ENCODE measurements at places on chromosomes 2 and 18. TPM values are rescaled to one million over a fixed set of nuclear protein-coding genes. Genes with fewer than 3 reads are reported as not detected.

DNA sequence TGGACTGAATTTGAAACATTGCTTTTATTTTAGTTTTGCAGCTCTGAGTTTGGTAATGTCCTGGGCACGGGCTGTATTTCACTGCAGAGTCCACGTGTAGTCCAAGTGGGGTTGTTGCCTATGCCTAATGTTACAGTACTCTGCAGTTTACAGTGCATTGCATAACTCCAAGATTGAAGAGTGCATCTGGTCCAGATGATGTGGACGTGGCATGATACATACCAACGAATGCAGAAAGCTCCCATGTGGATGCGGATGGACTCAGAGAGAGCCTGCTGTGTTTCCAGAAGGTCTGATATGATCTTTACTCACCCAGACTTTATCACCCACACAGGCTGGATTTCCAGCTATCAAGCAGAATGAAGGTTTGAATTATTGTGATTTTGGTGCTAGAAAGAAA is 44.4 kb upstream of the CCDC68 start:
- DNase-seq: no peak

- DNase-seq: no peak
These were observed 732.7 kb upstream of the FANCL start for GRCh38 chr2:58973811-58974281.

DNA sequence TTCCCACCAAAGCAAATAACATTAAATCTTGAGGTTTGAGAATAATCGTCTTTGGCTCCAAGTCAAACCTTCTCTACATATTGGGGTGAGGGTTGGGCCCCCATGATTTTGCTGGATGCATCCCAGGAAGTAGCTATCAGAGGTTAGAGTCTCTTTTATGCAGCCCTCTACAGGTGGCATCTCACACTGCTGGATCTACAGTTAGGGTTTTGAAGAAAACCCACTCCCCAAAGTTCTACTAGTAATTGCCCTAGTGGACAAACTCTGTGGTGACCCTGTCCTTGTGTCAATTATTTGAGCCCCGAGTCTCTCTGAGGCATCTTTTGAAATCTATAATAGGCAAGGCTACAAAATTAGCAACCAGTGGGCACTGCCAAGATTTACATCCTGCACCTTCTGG is 15.0 kb upstream of the REG1A start:
- DNase-seq: no peak

DNA sequence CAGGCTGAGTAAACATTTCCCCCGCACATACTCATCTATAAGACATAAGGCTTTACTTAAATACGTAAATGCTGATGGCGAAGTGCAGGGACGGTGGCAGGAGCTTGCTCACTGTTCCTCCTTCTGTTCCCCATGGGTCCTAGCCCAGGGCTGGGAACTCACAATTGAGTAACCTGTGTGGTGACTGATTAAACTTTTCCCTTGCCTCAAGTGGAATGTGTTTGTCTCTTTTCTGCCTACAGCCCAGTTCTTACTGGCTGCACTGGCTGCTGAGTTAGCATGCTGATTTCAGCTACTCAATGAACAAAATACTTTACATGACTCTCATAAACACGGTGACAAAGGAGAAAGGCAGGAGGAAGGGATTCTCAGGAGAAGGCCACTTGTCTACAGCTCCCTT is 87.3 kb downstream of the MARCO start:
- no peak for DNase-seq

DNA sequence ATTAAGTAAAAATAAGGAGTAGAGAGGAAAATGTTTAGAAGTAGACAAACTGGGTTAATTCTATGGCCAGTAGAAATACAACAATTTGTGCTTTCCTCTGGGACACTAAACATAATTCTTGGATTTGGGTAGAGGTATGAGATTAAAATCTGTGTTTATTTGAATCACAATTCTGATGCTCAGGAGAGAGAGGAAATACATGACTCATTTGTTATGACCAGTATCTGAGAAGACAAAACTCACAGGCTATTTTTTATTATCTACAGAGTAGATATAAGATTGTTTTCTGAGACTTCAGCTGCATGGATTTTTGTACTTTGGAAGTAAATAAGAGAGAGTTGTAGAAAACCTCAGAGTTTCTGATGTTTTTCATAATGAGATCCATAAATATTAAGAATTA is 315.7 kb upstream of the CWC22 start:
- no peak for DNase-seq

DNA sequence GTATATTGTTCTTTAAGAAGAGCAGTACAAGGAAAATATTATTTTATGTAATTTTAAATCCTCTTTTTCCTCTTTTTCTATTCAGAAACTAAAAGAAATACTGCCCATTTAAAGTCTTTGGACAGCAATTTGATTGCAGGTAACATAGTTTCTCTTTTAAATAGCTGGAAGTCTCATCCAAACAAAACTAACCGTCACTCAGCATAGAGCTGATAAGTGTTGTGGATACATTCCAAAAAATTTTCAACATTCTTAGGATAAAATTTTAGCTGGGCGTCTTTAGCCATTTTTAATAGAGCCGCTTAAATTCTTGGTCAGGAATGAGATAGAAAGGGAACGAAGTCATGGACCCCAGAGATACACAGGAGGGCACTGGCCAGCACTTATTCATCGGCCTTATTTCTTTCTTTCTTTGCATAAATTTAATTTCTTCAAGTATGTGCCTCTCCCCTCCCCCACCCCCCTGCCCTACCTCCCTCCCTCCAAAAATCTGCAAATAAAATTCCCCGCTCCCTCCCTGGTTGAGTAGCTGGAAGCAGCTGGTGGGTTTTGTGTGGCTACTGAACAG is 81.7 kb downstream of the GBX2 start:
- no peak for DNase-seq

DNA sequence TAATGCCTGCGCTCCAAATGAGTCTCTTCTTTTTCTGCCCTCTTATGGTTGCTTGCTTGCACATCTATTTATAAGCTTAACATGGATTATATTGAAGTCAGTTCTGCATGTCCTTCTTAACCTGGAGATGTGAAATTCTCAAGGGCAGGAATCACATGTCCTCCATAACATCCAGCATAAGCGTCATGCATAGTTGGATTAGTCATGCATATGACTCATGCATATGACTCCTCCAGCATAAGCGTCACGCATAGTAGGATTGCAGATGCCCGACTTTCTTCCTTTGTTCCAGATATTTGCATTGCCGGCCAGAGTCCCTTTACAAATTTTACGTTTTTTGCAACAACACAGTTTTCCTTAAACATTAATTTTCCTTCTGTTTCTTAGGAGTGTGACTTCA is 308.6 kb downstream of the TGIF1 start:
- no peak for DNase-seq

DNA sequence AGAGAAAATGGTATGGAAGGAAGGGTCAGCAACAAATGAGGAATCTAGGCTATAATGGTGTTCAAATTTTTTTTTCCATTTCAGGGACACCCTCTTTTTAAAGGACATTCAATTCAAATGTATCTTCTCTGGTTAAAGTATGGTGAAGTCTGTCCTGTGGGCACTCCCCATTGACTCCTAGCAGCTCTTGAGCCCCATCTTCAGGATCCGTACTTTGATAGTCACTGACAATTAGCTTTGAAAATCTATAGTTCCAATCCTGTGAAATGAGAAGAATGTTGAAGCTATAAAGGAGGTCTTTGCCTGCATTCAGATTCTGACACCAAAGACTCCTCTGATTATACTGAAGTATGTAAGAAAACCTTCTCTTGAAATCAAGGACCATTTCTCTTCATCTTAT is 43.3 kb downstream of the KCNH7 start:
- no peak for DNase-seq

DNA sequence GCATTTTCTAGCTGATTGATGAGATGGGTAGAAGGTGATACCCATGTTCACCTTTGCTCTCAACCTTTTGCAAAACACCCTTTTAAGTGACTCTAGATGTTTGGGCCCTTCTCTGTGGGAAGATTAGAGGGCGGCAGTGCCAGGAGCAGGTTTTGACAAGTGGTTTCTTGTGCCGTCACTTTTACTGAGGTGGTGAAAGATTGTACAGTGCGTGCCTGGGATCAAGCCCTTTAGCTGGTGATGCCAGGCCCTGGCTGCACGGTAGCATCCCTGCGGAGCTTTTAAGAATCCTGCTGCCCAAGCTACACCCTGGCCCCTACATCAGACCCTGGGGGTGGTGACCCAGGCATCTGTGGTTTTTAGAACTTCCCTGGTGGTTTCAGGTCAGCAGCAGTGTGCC is 29.1 kb downstream of the MTCL1 start:
- DNase-seq: no peak

GRCh38 chr18:53490019-53490418 is 734.5 kb downstream of the MBD2 start:
- DNase-seq: no peak

DNA sequence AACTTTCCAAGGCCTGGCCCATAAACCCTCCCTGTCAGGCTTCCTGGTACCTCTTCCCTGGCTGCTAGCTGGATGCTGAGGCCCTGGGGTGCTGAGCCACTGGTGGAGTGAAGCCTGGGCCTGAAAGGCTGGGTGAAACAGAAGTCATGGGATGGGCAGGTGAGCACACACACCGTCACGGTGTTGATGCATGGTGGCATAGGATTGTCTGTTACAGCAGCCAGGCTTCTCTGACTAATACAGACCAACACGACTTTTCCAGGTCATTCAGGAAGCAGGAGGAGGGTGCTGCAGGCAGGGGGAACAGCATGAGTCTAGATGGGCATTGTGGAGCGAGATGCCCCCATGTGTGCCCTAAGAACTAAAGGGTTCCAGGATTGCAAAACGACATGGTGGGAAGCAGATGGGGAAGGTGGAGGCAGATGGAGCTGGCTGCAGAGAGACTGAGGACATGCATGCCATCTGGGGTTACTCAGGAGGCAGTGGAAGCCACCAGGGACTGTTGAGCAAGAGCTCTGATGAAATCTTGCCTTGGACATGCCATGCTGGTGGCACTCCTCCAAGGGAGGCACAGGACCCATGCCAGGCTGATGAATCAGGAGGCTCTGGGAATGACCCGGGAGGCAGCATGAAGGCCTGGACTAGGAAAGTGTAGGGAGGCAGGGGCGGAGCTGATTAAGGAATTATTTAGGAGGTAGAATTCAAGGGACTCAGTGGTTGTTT is 480.9 kb downstream of the TSN start:
- no peak for DNase-seq

DNA sequence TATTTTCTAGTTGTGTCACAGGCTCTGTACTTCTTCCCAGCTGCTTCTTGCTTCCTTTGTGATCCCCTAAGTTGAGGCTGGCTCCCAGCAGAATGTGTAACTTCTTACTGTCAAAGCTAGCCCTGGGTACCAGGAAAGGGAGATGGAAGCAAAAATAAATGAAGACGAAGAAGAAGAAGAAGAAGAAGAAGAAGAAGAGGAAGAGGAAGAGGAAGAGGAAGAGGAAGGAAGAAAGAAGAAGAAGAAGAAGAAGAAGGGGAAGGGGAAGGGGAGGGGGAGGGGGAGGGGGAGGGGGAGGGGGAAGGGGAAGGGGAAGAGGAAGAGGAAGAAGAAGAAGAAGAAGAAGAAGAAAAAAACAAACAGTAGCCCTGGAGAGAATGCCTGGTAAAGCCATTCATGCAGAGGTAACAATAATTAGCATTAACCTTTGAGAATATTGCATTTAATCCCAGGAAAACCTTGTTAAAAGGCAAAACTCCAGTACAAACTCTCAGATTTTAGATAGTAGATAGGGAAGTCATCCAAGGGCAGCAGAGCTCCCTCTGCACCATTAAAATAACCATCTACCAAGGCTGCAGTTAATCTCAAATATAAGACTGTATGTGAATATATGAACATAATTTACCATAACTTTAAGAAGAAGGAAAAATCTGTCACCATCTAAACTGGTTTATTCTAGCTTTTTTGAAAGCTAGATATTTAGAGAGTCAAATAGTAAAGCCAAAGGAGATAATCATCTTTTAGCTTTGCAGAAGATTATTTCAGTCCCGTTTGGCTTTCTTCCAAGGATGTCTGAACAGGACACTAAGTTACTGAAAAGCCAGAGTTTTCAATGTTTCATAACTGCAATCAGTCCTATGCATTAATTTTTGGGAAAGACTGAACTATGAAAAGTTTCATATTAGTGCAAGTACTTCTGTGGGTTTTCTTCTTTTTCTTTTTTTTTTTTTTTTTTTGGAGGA is 44.3 kb upstream of the FBXO11 start:
- no peak for DNase-seq

GRCh38 chr2:39370101-39370500 is 67.0 kb downstream of the MAP4K3 start:
- DNase-seq: no peak

Gene ADD2
- 1.4 TPM for total RNA-seq

Gene GMPPA
- total RNA-seq: 23.3 TPM

Gene MBD5
- total RNA-seq: 14.5 TPM

Gene CRYBA2
- not detected for total RNA-seq

Gene ARHGEF33
- total RNA-seq: 0.24 TPM

Gene IL1R2
- total RNA-seq: 2.8 TPM

Gene FASTKD1
- 26.7 TPM for total RNA-seq

Gene ABCG8
- not detected for total RNA-seq
